ENCODE measurements at places on chromosomes 12 and 14. TPM values are rescaled to one million over a fixed set of nuclear protein-coding genes. Genes with fewer than 3 reads are reported as not detected.

- peak; percentile 11 for DNase-seq
Observed at GRCh38 chr12:116015525-116015924, 262.0 kb downstream of the MED13L start.

DNA sequence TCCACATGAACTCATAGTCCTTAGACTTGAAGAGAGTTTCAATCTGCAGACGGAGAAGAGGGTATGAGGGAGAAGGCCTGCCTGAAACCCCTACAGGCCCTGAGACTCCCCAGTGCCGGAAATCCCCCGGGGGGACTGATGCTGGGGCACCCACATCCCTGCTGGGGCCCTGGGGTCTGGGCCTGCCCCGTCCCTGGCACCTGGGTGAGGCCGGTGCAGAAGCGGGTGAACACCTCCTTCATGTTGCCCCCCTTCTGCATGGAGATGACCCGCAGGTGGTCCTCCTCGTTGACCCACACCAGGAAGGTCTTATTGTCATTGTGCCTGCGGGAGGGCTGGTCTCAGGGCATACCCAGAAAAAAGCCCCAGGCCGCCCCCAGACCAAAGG lies 2.4 kb downstream of the CKB start:
- no peak for DNase-seq

DNA sequence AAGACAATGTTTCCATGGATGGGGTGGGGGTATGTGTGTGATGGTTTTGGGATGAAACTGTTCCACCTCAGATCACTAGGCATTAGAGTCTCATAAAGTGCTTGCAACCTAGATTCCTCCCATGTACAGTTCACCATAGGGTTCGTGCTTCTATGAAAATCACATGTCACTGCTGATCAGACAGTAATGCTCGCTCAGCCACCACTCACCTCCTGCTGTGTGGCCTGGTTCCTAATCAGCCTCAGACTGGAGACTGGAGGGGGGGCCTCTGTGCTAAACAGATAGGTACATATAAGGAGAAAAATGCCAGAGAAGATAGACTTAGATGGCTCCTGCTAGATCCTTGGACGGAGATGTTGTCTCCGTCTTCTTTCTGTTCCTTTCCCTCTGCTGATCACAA lies 1296.9 kb upstream of the SEL1L start:
- no peak for DNase-seq

GRCh38 chr14:39055786-39056474 lies 47.1 kb downstream of the SEC23A start:
- DNase-seq, result no peak

GRCh38 chr12:10301103-10301502 lies 6.6 kb upstream of the KLRD1 start:
- no peak for DNase-seq

DNA sequence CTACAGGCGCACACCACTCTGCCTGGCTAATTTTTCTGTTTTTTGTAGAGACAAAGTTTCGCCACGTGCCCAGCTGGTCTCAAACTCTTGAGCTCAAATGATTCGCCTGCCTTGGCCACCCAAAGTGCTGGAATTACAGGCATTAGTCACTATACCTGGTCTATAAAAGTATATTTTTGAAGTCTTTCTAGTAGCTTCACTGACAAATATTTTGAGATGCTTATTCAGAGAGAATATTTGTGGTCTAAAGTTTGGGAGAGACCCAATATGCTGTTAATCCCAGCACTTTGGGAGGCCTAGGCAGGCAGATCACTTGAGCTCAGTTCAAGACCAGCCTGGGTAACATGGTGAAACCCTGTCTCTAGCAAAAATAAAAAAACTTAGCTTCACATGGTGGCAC lies 22.0 kb upstream of the PPP1R12A start:
- no peak for DNase-seq

DNA sequence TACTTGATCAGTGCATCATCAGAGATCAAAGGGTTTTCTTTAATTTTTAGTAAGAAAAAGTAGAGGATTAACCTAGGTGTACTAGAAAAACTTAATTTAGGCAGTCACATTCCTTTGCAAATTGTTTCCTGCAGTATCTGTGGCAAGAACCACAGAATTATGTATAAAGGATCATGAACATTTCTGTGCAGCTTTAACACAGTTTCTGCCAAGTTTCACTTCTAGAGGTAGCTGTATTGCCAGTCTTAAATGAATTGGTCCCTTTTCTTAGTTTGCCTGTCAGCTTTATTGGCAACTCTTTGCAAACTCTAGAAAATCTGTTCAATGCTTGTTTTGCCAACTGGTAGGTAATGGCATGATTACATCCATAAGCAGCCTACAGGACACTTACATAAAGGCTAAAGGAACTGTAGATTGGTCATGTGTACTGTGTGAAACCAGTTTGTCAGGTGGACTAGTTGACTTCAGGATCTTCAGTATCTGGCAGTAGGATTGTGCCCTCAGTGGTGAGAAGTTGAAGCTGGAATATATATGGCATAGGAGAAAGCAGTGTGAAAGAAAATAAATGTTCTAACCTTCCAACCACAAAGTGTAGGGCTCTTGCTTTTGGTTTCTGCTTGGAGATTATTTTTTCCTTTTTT lies 75.9 kb downstream of the TTLL5 start:
- no peak for DNase-seq

GRCh38 chr12:132146772-132147422 lies 2.6 kb downstream of the NOC4L start:
- no peak for DNase-seq

The PELI2 gene
- 16.4 TPM for total RNA-seq

The PTPRO gene
- total RNA-seq, result 7.8 TPM

The HSPB8 gene
- total RNA-seq, result not detected

The RNASE2 gene
- total RNA-seq, result not detected

The CPNE8 gene
- total RNA-seq, result 5.1 TPM

Data from CD4-positive, alpha-beta memory T cell (primary cell).